ENCODE measurements at places on chromosomes 16 and 17. TPM values are rescaled to one million over a fixed set of nuclear protein-coding genes. Genes with fewer than 3 reads are reported as not detected.

DNA sequence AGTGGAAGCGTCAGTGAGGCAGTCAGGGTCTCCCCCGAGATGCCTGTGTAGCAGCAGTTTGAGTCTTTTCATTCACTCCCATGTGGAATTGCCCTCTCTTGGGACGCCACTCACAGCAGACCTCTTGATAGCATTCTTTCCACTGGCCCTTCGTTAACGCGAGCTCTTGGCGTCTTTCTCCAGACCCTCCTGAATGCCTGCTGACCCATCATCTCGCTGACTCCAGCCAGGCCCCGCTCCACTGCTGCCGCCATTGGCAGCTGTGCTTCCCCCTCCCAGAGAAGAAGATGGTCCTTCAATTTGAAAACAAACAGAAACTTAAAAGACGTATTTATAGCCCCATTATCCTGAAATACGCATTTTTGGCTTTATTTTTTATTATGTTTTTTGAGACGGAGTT, 63.1 kb downstream of the SEC14L1 start:
- no peak for DNase-seq

- no peak for DNase-seq
Measured at GRCh38 chr16:85057948-85058347, 30.4 kb downstream of the KIAA0513 start.

GRCh38 chr16:79628501-79628975, 28.0 kb upstream of the MAF start:
- peak; percentile 87 for DNase-seq

- DNase-seq = peak; percentile 78
Measured at GRCh38 chr17:76714822-76715495, 4.2 kb upstream of the MXRA7 start.

DNA sequence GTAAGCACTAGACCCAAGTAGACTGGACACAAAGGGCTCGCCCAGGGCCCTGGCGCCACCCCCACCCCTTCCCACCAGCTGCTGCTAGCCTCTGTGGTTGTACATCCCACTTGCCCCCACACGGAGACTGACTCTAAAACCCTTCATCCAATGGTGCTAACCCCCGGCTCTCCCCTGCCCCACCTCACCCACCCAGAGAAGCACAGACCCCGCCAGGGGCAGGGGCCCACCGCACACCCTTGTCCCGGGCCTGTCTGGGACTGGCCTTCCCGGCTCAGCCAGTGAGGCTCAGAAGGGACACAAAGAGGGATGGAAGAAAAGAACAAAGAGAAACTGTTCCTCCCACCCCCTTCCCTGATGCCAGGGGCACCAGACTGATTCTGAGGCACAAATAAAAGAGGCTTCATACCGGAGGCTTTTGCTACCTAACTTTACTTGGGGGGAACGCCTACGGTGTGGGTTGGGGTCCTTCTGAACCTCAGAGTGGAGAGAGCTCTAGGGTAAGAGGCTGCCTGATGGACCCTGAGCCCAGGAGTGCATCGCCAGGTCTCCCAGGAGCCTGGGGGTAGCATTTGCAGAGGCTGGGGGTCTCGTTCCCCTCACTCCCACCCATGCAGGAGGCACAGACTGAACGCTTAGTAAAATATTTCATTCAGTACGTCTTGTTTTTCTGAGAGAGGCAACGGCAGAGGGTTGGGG, 8.2 kb downstream of the CORO6 start:
- no peak for DNase-seq

GRCh38 chr16:27771201-27771910, 221.4 kb downstream of the KATNIP start:
- no peak for DNase-seq

DNA sequence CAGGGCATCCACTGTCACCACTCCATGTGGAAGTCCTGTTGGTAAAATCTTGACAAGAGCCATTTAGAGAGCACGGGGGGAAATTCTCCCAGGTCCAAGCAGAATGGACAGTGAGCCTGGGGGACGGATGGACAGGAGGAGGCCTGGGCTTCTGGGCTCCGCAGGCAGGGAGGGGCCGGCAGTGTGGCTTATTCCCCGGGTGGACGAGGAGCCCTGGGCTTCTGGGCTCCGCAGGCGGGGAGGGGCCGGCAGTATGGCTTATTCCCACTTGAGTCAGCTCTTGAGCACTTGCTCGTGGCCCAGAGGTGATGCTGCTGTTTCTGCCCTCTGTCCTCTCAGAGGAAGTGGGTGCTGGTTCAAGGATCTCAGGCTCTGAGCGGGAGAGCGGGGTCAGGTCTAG, 22.2 kb upstream of the RPL13 start:
- DNase-seq = no peak

GRCh38 chr17:6575596-6575988, 19.2 kb upstream of the PITPNM3 start:
- DNase-seq = no peak

- no peak for DNase-seq
Measured at GRCh38 chr17:68565661-68566441, 35.3 kb downstream of the FAM20A start.

GRCh38 chr16:84175350-84176081, 11.3 kb downstream of the TAF1C start:
- DNase-seq = peak; percentile 68

DNA sequence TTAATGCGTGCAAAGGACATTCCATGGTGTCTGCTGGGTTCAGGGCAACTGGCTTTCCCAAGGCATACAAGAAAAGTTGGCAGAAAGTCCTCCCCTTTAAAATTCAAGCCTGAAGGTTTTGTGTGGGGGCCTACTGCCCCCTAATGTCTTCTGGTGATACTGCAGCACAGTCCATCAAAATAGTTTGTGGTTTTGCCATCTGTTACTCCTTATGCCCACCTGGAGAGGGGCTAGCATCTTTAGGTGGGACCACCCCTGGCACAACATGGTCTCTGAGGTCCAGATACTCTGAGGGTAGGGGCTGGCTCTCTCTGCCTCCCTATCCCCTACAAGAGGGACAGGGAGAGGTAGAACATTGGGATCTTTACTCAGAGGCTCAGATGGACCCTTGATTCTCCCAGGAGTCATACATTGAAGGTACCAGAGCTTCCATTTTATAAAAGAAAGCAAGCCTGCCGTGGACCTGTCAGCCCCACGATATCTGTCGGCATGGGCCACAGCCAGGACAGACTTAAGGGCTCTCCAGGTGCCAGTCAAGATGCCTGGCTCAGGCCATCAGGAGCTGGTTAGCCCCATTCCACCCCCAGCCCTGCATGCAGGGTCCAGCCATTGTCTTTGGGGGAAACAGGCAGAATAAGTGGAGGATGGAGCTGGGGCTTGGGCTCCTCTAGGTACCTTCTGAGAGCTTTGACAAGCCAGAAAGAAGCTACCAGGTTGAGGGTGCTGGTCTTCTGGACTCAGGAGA, 6.3 kb downstream of the ESRP2 start:
- no peak for DNase-seq

DNA sequence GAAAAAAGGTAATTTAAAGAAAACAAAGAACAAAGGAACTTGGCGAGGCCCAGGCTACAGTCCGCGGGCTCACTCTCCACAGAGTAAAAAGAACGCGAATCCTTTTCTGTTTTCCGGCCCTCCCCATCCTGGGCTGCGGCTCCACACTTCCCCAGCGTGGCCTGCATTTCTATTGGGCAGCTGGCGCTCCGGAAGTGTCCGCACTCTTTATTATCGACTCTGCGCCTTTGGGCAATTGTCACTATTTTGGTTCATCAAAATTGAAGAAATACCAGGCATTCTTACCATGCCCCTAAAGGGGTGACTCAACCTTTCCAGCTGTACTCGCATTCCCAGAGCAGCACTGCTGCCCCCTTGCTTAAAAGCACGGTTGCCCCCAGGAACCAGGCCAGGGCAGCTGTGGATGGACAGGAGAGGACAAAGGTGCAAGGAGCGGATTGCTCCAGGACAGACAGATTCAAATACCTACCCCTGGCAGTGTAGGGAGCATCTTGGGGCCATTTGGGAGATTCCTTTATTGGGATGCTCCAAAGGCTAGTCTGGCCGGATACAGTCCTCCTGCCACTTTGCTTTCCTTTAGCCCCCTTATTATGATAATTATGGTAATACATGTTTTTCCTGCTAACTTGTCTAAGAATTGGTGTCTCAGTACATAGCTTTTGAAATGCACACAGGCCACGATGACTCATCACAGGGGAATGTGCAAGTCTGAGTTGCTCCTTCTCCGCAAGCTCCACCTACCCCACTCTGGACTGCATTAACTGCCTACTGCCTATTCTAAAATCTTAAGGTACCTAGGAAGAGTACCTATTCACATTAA, 985 bp upstream of the SLFN12 start:
- peak; percentile 72 for DNase-seq

- no peak for DNase-seq
Measured at GRCh38 chr16:15906439-15906838, 18.0 kb upstream of the CEP20 start.

DNA sequence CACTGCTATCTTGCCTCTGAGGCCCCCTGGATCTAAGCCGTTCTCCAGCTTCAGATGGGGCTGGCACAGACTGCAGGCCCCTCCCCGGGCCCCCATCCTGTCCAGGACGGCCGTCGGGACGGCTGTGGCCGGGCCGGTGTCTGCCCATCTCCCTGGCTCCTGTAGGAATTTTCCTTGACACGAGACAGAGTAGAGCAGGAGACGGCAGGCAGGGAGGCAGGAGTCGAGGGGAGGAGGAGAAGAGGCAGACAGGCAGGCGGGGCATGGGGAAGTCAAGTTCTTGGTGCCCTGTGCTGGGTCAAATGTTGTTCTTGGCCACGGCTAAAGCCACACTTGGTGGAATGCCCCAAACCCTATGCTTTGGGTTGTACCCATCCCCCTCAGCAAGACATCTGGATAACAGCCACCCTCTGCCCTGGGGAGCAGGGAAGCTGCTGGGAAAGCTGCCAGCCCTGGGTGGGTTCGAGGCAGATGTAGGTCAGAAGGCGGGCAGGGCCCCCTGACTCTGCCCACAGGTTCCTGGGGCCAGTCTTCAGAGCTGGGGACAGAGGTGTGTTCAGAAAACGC, 4.0 kb downstream of the C1QTNF1 start:
- no peak for DNase-seq

- no peak for DNase-seq
Measured at GRCh38 chr16:13401641-13402040, 500.2 kb downstream of the SHISA9 start.

DNA sequence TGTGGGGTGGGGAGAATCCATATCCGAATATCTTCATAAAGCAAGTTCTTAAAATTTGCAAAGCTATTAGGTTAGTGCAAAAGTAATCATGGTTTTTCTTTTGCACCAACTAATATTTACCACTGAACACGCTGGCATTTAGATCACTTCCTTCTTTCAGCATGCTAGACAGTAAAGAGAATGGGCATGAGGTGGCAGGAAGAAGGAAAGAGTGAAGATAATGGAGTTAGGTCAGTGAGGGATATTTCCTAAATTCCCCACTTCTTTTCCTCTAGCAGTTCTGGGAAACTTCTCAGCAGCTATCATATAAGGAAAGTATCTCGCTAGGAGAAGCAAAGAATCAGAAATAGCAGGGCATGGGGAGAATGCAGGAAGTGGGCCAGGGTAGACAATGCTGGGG, 39.0 kb downstream of the SLC6A4 start:
- DNase-seq = no peak

DNA sequence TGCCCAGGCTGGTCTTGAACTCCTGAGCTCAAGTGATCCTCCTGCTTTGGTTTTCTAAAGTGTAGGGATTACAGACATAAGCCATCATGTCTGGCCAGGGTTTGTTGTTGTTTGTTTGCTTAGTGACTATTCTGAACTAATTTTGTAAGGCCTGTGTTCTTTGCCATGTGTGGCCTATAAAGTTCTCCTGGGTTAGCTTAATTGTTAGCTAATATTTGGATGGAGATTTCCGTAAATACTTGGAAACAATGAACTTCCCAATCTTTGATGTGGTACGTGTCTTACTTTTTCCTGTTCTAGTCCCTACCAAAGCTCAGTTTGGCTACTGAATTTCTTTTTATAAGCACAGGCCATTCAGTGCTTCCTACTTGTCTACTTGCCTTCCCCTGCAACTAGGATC, 24.9 kb downstream of the DUS2 start:
- no peak for DNase-seq

- no peak for DNase-seq
Measured at GRCh38 chr17:9240659-9241370, 219.5 kb downstream of the NTN1 start.

GRCh38 chr16:27481282-27481934, 68.3 kb downstream of the GTF3C1 start:
- no peak for DNase-seq

GRCh38 chr17:27620721-27621120, 10.3 kb upstream of the LGALS9 start:
- DNase-seq = no peak

GRCh38 chr17:7563115-7563869, 1.6 kb downstream of the SENP3 start:
- no peak for DNase-seq

GRCh38 chr17:8264320-8264719, 15.2 kb downstream of the PFAS start:
- DNase-seq = no peak

GRCh38 chr17:78268191-78268874, 36.9 kb downstream of the TMEM235 start:
- no peak for DNase-seq

- no peak for DNase-seq
Measured at GRCh38 chr16:86080131-86080875, 181.3 kb downstream of the IRF8 start.

GRCh38 chr17:32876417-32877163, at the start of gene MYO1D:
Gene MYO1D, minus strand, starts transcription at chr17:32877124. Its CDS starts 252 bp downstream, at chr17:32876872.
- peak; percentile 69 for DNase-seq

- DNase-seq = peak; percentile 62
Measured at GRCh38 chr17:82848022-82848592, 8.3 kb upstream of the ZNF750 start.

DNA sequence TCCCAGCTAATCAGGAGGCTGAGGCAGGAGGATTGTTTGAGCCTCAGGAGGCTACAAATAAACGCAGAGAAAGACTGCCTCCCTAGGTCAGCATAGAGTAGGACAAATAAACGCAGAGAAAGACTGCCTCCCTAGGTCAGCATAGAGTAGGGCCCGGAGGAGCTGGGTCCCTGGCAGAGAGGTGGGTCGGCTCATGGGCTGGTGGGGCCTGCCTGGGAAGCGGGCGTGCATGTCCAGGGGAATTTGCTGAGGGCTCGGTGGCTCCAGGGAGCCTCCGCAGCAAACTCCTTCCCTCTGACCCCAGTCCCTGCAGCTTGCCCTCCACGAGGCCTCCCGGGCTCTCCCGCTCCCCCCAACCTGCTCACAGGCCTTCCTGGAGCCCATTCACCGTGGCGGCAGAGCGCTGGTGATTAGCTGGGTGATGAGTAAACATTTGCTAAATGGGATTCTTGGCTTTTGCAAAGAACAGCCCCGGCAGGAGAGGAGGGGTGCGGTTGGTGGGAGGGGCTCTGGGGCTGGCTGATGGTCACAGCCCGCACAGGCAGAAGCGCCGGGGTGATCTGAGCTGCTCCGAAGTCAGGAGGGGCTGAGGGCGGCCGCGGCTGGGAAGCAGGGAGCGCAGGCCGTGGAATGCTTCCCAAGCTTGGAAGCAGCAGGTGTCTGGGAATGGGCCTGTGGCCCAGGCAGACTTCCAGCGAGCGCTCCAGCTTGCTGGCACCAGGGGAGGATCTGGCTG, 93.1 kb downstream of the RTN4RL1 start:
- DNase-seq = no peak

The TBX21 gene
- total RNA-seq = 58.3 TPM

The NHLRC4 gene
- 2.6 TPM for total RNA-seq

The STX4 gene
- total RNA-seq = 70.0 TPM

The GRIN2A gene
- total RNA-seq = not detected

The RNF222 gene
- total RNA-seq = not detected

The CACNG3 gene
- not detected for total RNA-seq

The DBNDD1 gene
- total RNA-seq = not detected

The KAT8 gene
- total RNA-seq = 43.7 TPM

The KREMEN2 gene
- total RNA-seq = not detected

The COL1A1 gene
- 0.55 TPM for total RNA-seq

The ABCC12 gene
- not detected for total RNA-seq

The PRKCB gene
- 81.4 TPM for total RNA-seq

The AP2B1 gene
- total RNA-seq = 196 TPM

The PARD6A gene
- 12.2 TPM for total RNA-seq

All from activated CD4-positive, alpha-beta memory T cell treated with anti-CD3 and anti-CD28 coated beads, Interleukin-2, amount 10 ng/mL, durations not matched to agents 7 days and 5 days (primary cell).